NCI-H1694 (cell line): ENCODE measurements at places on chromosomes 13 and 19.

- no peak for DNase-seq
These were observed 4.4 kb downstream of the SULT2A1 start for GRCh38 chr19:47881757-47882156.

- DNase-seq: no peak
These were observed 36.7 kb downstream of the ZAR1L start for GRCh38 chr13:32278426-32278825.

GRCh38 chr13:99968521-99969452 lies 2.8 kb downstream of the ZIC5 start:
- DNase-seq: no peak

GRCh38 chr13:106522112-106522705 lies 13.3 kb downstream of the EFNB2 start:
- no peak for DNase-seq
